ENCODE measurements at places on chromosomes 7 and 10. TPM values are rescaled to one million over a fixed set of nuclear protein-coding genes. Genes with fewer than 3 reads are reported as not detected.

FAM149B1 gene
- 14.7 TPM for total RNA-seq

GNAT3 gene
- total RNA-seq = not detected

PRSS2 gene
- total RNA-seq = not detected

BICC1 gene
- total RNA-seq = 99.4 TPM

DPYSL4 gene
- total RNA-seq = 21.8 TPM

HOXA7 gene
- total RNA-seq = 0.58 TPM

ZNF365 gene
- 0.12 TPM for total RNA-seq

TSPAN15 gene
- 4.0 TPM for total RNA-seq

MBL2 gene
- not detected for total RNA-seq

PTF1A gene
- total RNA-seq = not detected

EBF3 gene
- total RNA-seq = 12.8 TPM

GJC3 gene
- total RNA-seq = not detected

PPP1R17 gene
- not detected for total RNA-seq

METTL27 gene
- total RNA-seq = 7.0 TPM

MYOZ1 gene
- not detected for total RNA-seq

IFIT1B gene
- total RNA-seq = not detected

CHAT gene
- not detected for total RNA-seq

SFRP5 gene
- total RNA-seq = 0.09 TPM

ANKRD7 gene
- total RNA-seq = 0.26 TPM

C10orf67 gene
- not detected for total RNA-seq

TAF6 gene
- total RNA-seq = 63.7 TPM

ANKRD30A gene
- not detected for total RNA-seq

ZNF3 gene
- 12.9 TPM for total RNA-seq

TDRD1 gene
- total RNA-seq = 0.23 TPM

SLC18A3 gene
- not detected for total RNA-seq

PDK4 gene
- 11.6 TPM for total RNA-seq
